ENCODE measurements at places on chromosomes 3 and 15.

GRCh38 chr3:131053043-131053859 is 26.6 kb downstream of the NEK11 start:
- DNase-seq: no peak

- DNase-seq: no peak
Observed at GRCh38 chr15:56537881-56538280, 72.9 kb upstream of the MNS1 start.

DNA sequence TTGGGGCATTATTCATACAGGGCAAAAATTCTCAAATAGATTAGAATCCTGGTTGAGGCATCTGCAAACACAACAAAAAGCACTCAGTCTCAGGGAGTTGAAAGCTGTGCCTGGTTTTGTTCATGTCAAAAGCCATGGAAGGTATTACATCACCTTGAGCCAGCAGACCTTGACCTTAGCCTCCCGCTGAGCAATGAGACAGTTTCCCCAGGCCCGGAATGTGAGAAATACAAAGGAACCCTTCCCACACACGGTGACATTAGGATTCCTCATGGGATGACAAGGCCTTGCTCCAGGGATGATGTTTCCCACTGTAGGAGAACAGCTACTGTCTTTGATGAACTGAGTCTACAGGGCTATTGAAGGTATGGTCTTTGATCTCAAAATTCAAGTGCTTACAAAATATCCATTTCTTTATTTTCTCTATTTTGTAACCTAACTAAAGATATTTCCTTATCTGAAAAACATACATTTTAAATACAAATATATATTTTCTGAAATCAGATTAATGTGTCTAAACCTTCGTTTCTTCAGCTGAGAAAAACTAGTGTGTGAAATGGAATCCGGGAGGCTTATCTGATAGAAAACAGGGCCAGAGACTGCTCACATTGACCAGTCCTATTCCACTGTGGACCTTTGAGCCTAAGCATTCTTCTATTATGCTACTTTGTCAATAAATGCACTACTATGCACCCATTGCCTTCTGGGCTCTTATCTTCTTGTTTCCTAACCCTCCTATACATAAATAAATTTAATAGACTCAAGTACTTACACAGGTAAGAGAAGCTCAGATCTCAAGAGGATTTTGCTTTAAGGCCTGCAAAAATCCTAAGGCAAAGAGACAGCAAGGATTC is 298.2 kb downstream of the KBTBD8 start:
- DNase-seq: no peak

DNA sequence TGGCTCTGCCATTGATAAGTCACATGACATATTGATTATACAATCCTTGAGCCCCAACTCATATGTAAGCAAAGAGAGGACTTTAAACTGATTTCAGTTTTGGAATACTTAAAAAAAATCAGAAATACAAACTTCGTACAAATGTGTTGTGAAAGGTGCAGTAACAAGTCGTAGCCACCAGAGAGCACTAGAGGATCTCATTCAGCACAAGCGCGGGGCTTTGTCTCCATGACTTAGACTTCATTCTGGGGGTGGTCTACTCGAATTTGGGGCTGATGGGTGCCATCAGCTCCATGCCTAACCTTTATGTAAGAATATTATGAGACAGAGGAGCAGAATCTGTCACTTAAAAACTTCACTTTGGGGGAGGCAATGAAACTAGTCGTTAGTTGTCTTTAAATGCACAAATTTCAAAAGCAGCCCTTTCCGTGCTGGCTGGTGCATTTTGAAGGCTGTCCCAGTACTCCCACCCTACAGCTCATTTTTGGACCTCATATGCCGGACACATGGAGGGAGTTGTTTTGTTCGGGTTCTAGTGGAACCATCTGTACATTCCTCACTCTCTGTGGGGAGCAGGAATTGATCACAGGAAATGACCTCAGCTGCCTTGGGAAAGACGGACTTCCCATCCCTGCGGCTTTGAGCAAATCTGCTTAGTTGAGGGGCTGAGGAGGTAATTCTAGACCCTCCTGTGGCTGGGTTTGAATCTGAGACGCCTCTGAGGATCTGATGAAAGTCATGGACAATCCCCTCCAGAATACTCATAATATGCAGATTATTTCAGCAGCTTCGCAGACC is 27.5 kb upstream of the MASP1 start:
- no peak for DNase-seq

GRCh38 chr15:88002706-88003105 is 253.8 kb downstream of the NTRK3 start:
- DNase-seq: no peak

All from cardiac septum (tissue), 1 donor.